ENCODE measurements at places on chromosomes 11 and 22. TPM values are rescaled to one million over a fixed set of nuclear protein-coding genes. Genes with fewer than 3 reads are reported as not detected.

GRCh38 chr22:37190262-37190780 lies 2.3 kb upstream of the C1QTNF6 start:
- no peak for DNase-seq

DNA sequence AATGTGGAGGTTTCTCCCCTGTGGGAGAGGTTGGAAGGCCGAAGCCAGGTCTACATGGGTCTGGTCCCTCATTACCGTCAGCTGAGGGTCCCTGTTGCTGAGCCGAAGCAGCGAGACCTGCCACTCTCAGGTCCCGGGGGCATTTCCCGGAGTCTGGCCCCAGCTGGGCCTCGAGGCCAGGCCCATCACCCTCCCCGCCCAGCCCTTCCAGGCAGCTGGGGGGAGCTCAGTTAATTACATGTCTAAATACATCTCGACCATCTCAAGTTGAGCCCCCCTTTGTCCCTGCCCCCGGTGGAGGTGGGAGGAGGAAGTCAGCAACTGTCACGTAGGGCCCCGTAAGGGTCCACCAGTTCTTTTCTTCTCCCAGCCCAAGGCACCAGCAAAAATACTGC lies 3.6 kb downstream of the CDKN1C start:
- no peak for DNase-seq

DNA sequence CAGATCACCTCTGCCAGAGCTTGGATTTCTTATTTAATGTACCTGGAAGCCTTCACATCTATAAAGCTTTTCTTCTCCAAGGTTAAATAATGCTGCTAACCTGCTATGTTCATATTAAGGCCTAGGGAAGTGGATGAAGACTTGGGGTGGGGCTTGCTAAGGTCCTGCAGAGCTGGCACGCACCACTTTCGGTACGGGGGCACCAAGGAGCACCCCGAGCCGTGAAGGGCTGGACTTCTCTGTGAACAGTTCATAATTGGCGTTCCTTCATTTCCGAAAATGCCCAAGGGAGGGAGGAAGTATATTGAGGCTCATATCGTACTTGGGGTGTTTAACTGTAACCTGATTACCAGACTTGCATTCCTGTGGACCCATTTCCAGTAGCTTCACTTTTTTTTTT lies 59.6 kb downstream of the ST14 start:
- DNase-seq: no peak

DNA sequence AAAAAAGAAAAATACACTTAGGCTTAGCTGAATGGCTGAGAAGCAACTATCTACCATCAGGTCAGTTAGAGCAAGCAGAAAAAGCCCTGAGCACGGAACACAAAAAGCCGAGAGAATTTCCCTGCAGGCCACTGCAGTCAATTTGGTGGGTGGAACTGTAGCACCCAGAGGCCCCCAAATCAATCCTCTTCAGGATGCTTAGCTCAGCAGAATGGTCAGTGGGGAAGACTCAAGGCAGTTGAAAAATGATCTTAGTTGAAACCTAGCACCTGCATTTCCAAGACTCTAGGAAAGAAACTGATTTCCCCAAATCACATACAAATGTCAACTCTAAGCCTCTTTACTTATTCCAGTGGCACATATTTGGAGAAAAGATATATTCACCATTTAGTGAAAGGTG lies 327.4 kb upstream of the SYN3 start:
- DNase-seq: no peak

DNA sequence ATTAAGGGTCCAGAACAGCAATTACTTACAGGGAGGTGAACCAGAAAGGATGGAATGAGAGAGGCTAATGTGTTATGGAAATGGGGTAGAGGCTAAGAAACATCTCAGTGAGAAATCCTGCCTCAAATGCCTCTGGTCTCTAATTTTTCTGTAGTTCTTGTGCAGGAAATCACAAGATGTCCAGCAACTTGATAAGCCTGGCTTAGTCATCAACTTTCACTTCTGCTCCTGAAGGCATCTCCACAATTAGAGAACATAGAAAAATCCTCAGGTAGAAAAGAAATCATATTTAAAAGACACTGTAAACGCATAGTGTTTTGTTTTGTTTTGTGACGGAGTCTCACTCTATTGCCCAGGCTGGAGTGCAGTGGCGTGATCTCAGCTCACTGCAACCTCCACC lies 18.7 kb downstream of the MRGPRX4 start:
- no peak for DNase-seq

- no peak for DNase-seq
Observed at GRCh38 chr11:2313051-2313951, 11.5 kb downstream of the TSPAN32 start.

GRCh38 chr11:122304306-122304705 lies 188.3 kb upstream of the BLID start:
- no peak for DNase-seq

DNA sequence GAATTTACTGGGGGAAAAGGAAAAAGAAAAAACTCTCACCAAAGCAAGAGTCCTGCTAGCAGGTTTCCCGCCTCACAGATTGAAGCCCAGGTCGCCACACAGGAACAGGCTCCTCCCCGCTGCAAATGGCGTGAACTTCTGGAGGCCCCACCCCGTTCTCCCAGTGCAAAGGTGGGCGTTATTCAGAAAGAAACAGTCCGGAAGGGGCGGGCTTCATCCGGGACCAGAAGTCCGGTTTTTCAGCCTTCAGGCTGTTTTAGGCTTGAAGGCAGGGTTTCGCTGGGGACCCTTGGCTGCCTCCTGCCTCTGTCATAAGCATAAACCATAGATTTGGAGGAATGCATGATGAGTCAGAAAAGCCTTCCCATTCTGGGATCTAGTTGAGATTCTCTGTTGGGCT lies 148.3 kb upstream of the POU2AF2 start:
- no peak for DNase-seq

DNA sequence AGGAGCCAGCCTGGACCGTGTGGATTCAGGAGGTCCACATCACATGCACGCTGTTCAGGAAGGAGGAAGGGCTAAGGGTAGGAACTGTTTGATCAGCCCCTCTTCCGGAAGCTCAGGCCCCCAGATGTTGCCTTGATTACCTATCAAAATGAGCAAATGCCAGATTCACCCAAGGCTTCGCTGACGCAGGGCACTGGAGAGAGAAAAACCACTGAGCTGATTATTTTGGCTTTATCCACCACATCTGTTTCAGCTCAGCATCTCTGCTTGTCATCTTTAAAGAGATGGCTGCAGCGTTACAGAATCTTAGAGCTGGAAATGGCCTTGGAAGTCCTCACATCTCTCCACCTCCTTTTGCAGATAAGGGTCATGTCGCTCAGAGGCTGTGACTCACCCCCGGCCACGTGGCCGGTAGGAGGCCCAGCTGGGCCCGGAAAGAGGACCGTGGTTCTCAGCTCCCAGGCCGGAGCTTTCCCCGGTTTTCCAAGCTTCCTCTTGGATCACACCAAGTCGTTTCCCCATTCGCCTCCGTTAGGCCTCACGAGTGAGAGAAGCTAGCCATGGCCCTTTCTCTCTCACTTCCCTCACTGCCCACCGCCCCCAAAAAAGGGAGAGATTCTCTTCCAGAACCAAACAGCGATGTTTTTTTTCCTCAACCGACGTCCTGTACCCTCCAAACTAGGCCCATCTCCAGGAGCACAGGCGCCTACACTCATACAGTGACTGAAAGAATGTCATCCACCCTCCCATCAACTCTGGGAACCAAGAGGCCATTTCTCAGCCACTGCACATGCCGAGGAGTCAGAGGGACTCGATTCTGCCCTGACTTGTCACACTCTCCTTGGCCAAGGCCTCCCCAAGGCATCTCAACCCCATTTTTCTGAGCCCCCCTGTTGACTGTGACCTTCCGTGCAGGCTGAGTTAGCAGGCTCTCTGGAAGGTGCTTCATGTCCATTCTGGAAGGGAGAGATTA lies 37.6 kb downstream of the LIF start:
- peak; percentile 88 for DNase-seq

GRCh38 chr11:64249563-64250414 lies 1.5 kb upstream of the PLCB3 start:
- no peak for DNase-seq

GRCh38 chr11:43138621-43139140 lies 173.1 kb upstream of the API5 start:
- DNase-seq: no peak

DNA sequence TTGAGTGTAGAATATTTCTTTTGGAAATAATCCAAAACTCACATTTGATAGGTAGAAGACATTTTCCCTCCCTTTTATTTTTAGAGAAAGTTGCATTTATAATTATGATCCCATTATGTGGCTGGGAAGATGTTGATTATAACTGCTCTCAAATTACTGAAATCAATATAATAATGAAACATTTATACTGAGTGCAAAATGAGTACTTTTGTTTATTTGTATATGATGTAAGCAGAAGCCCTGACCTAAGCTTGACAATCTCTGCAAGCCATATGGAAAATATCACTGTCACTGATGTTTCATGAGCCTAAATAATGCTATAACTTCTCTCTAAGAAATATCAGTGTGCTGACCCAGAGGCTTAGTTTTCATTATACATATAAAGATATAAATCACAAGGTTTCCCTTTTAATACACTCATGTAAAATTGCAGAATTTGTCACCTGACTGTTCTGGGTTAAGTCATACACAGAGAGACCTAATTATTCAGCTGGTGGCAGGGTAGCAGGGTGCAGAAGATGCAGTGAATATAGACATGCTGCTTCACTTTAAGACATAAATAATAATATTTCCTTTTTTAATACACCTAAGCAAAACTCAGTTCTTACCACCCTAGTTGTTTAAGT lies 99.2 kb downstream of the BBOX1 start:
- no peak for DNase-seq

DNA sequence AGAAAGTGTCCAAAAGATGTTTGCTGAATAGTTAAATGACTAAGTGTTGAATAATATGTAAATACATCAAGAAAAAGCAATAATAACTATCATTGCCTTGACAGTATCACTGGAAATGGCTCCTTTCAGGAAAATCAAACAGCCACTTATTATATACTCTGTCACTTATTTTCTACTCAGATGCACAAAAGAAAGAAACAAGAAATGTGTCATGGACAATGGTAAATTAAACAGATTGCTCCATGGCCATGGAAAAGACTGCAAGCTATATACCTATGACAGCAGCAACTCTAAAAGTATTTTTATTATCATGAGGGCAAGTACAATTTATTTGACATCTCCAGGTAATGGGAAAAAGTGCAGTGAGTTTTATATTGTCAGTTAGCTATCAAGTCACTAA lies 52.9 kb upstream of the GUCY1A2 start:
- no peak for DNase-seq

GRCh38 chr22:36379593-36380361 lies 8.0 kb downstream of the MYH9 start:
- no peak for DNase-seq

DNA sequence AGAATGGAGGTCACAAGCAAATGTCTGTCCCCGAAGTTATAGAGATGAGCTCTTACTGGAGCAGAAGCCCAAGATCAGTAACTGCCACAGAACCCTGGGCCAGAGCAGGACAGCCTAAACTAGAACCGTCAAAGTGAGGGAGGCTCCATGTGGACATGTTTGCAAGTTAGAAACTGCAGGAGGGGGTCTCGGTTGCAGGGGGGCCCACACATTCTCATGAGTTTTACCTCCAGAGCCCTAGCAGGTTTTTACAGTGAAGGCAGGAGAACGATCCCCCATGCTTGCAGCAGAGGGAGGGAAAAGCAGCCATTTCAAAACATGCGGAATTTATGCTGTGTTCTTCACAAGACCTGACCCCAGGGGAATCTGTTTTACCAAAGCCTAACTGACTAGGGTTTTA lies 133.5 kb upstream of the B3GAT1 start:
- DNase-seq: no peak

- no peak for DNase-seq
Observed at GRCh38 chr11:27658535-27659236, 41.6 kb downstream of the BDNF start.

DNA sequence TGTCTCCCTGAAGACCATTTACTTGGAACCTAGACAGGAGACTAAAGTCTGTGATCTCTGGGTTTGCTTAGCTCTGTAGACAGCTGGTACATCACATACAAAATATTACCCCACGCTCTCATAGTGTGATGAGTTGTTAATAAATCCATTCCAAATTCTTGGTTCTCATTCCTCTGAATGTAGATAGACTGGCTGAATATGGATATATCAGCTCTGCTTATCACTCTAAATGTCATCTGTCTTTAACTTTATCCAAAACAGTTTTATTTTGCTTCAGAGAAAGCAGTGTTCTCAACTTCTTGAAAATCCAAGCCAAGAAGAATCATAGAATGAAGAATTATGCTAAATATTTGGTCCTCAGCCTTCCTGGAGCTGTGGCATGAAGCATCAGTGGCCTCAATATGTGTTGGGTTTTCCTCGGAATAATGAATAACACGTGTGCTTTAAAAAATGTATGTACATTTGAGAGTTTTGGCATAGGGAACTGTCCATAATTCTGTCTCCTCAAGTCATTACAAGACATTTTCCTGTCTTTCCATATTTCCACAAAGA lies 10.5 kb upstream of the LDLRAD3 start:
- peak; percentile 53 for DNase-seq

DNA sequence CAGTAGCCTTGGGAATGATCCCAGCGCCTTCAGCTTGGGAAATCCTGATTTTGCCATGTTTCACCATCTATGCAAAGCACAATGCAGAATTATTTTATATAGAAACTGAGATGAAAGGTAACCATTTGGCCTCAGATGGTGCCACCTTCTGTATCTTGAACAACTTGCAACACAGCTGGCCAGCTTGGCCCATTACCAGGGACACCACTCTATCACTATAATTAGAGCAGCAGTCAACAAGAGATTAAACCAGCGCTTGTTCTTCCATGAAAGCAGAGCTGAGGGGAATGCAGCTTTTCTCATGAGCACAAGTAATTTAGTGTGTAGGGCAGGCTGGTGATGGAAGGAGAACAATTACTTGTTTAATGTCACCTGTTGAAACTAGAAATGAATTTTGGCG lies 6.7 kb upstream of the ZDHHC13 start:
- peak; percentile 23 for DNase-seq

DNA sequence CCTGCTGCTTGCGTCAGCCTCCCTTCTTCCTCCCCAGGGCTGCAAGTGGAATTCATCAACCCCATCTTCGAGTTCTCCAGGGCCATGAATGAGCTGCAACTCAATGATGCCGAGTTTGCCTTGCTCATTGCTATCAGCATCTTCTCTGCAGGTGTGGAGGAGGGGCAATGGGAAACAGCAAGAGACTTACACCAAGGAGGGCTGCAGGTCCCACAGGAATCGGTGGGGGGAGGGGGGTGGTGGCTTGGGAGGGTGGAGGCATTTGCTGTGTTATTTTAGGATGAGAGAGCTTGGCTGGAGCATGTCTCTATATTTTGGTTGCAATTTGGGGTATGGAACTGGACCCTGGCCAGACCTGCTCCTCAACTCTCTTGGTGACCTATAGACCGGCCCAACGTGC lies 2.1 kb upstream of the MADD start:
- no peak for DNase-seq

Gene CAVIN3
- polyA plus RNA-seq: 20.4 TPM

Gene SLC37A4
- 10.1 TPM for polyA plus RNA-seq

Gene KDM4D
- 1.1 TPM for polyA plus RNA-seq

Gene INCENP
- polyA plus RNA-seq: 19.1 TPM

Gene GLYATL1
- polyA plus RNA-seq: 1.3 TPM

Gene GNAZ
- 3.6 TPM for polyA plus RNA-seq

Gene OR52N4
- not detected for polyA plus RNA-seq

Gene OVCH2
- 0.13 TPM for polyA plus RNA-seq

Gene LRRC74B
- 0.16 TPM for polyA plus RNA-seq
